K562 (cell line): ENCODE measurements at places on chromosomes 11 and 22.

DNA sequence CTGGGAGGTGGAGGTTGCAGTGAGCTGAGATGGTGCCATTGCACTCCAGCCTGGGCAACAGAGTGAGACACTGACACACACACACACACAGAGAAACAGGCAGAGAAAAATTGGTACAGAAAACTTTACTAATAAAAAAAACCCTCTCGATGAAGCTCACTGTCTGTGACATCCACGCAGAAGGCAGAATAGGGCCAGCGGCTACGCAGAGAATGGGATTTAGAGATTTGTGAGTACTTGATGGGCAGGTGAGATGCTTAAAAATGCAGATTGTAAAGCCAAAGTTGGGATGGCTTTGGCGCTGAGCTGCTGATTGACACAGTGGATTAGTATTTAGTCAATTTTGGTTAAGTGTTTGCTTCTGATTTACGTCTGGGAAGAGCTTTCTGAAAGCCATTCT is 561.1 kb downstream of the TBC1D22A start:
- DNase-seq, result no peak

- DNase-seq, result no peak
Observed at GRCh38 chr22:22341736-22342135, 97.2 kb downstream of the VPREB1 start.

DNA sequence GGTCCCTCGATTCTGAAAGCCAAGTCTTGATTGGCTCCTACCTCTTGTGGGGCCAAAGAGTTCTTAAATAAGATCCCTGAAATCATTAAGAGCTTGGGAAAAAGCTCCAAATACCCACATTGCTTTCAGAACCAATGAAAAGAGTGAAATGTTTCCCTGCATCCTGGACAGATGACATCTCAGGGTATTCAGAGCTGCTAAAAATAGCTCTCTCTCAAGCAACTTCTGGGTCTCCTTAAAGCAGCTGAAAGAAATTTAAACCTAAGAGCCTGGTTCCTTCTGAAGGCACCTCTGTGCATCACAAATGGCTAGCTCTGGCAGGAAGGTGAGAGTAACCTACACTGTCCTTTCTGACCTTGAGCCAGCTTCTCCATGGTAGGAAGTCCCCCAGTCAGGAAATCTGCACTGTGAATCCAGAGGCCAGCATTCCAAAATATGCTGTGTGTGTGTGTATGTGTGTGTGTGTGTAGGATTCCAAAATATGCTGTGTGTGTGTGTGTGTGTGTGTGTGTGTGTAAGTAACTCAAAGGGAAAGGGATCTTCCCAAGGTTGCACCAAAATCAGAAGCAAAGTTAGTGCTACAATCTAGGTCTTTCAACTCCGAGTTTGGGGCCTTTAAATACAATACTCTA is 50.1 kb downstream of the RELT start:
- DNase-seq, result no peak

DNA sequence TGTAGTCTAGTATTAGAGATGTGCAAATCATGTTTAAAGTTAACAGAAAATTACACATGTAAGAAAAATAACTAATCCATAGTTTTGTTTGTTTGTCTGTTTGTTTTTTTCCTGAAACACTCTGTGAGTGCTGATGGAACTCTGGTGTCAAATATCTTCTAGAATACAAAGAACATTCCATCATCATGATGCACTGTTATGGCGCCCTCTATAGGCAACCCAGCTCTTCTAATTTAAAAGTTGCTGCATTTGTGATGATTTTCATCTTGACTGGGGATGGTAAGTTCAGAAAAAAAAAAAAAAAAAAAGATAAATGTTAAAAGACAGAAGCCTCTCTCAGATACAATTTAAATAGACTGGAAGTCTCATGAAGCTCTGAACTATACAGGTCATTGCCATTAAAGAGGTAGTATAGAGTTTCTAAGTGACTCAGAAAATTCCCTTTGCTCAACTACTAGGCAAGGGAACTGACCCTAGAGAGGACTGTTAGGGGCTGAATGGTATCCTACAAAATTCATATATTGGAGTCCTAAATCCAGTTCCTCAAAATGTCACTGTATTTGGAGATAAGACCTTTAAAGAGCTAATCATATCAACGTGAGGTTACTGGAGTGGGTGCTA is 597.2 kb upstream of the ANO3 start:
- DNase-seq, result no peak

GRCh38 chr22:25900880-25901279 is 158.9 kb downstream of the MYO18B start:
- DNase-seq, result peak; percentile 23

- peak; percentile 68 for DNase-seq
Observed at GRCh38 chr11:65112546-65113360, 1.1 kb downstream of the TM7SF2 start.

DNA sequence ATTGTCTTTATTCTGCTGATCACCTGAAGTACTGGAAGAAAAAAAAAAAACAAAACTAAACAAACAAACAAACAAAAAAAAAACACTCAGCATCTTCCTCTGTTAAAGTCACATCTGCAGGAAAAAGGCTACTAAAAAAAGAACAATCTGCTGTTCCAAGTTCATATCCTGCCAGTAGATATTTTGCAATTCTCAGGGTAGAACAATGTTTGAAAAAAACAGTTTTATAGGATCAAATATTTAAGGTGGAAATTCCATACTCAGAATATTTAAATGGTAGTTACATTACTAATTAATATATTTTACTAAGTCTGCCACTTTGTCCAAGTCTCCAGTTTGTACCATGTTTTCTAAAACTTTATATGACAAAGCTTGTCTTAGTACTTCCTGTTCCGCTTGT is 175.2 kb downstream of the SBF2 start:
- DNase-seq, result no peak

DNA sequence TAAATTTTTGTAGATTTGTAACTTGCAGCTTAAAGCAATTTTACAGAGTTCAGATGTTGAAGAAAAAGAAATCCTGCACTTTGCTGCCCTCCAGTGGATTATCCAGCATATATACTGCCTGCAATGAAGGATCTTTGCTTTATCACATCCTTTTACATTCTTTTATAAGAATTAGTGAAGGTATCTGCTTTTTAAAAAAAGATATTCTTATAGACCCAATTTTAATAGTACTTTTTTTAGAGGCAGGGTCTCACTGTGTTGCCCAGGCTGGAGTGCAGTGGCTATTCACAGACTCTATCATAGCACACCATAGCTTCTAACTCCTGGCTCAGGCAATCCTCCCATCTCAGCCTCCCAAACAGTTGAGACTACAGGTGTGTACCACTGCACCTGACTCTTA is 60.7 kb downstream of the TTC17 start:
- peak; percentile 53 for DNase-seq

DNA sequence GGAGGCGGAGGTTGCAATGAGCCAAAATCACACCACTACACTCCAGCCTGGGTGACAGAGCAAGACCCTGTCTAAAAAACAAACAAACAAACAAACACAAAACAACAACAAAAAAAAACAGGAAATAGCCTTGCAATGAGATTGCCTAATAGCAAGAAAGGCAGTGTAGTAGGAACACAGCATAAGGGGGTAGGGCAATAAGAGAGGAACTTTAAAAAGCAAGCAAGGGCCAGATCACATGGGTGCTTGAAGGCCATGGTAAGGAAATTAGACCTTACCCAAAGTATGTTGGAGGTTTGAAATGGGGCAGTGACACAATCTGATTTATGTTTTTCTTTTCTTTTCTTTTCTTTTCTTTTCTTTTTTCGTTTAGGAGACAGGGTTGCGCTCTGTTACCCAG is 34.7 kb upstream of the NRIP3 start:
- DNase-seq, result no peak

DNA sequence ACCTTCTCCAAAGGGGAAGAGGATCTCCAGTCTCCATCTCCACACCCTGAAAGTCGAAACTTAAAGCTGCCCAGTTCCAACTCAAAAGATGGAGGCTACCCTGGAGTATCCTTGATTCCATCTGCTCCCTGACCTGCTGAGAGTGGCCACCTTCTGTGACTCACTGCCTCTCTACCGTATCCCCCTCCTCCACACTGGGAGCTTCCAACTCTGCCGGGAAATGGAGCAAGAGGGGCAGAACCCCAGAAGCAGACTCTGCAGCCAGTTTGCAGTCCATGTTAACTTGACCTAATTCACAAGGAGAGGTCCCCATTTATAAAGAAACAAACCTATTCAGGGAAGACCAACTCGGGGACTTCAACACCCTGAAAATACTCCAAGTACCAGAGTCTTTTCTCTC is 22.0 kb upstream of the IRAG1 start:
- DNase-seq, result no peak

GRCh38 chr11:34819740-34820482 is 96.3 kb downstream of the APIP start:
- DNase-seq, result no peak

GRCh38 chr11:127524618-127525017 is 524.0 kb upstream of the KIRREL3 start:
- no peak for DNase-seq

- peak; percentile 60 for DNase-seq
Observed at GRCh38 chr11:94325681-94326080, 21.3 kb downstream of the IZUMO1R start.

GRCh38 chr11:69145050-69145380 is 10.7 kb upstream of the SMIM38 start:
- no peak for DNase-seq

GRCh38 chr11:78230161-78230877 is 41.6 kb downstream of the USP35 start:
- DNase-seq, result peak; percentile 35

- peak; percentile 59 for DNase-seq
Observed at GRCh38 chr22:23205339-23206049, 25.2 kb downstream of the BCR start.

- no peak for DNase-seq
Observed at GRCh38 chr11:123525511-123525918, 95.4 kb downstream of the GRAMD1B start.

DNA sequence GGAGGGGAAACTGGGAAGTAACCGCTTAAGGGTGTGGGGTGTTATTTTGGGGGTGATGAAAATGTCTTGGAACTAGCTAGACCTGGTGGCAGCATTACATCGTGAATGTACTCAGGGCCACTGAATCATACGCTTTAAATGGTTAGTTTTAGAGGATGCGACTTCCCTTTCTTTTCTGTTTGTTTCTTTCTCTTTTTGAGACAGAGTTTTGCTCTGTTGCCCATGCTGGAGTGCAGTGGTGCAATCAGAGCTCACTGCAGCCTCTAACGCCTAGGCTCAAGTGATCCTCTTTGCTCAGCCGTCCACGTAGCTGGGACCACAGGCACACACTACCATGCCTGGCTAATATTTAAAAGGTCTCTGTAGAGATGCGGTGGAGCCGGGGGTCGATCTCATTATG is 5.6 kb upstream of the MIAT start:
- DNase-seq, result no peak

DNA sequence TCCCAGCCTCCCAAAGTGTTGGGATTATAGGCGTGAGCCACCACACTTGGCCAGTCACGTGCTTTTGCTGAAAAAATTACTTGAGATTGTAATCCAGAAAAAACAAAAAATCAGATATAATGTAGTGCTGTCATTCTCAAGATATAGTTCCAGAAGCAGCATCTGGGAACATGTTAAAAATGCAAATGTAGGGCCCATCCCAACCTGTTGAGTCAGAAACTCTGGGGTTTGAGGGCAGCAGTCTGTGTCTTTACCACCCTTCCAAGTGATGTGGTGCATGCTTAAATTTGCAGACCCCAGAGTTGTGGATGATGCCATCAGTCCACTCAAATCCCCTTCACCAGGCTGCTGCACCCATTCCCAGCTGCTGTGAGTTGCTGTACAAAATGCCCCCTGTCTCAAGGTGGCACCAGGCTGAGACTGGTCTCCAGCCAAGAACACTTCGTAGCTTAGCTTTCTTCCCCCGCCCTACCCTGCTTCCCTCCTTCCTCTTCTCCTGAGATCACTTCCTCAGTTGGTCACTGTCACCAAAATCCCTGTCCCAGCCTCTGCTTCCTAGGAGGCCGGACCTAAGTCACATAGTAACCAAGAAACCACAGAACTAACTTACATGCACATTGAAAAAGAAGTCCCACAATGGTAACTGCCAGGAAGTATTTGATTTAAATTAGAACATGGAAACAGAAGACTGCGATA is 18.2 kb upstream of the ARRB1 start:
- no peak for DNase-seq

- DNase-seq, result peak; percentile 60
Observed at GRCh38 chr11:19951558-19952115, 208.6 kb downstream of the DBX1 start.

GRCh38 chr22:40345815-40346184 is 500 bp upstream of the ADSL start:
- DNase-seq, result peak; percentile 44

DNA sequence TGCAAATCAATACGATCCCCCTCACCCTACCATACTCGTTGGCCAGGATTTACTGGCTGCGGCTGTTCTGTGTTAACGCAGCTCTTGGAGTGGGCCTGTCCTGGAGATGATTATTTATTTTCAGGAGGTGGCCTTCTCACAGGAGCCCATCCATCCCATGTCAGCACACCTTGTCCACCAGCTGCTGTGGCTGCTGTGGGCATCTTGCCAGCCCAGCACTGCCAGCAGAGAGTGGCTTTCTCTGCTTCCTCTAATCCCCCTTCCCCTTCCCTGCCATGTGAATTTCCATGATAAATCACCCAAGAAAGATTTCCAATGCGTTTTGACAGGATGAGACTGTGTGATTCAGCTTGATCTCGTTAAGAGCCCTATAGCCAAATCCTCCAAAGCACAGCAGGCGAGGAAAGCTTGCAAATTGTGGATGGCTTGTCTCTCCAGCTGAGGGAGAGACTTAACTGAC is 309.1 kb upstream of the C11orf87 start:
- DNase-seq, result no peak

DNA sequence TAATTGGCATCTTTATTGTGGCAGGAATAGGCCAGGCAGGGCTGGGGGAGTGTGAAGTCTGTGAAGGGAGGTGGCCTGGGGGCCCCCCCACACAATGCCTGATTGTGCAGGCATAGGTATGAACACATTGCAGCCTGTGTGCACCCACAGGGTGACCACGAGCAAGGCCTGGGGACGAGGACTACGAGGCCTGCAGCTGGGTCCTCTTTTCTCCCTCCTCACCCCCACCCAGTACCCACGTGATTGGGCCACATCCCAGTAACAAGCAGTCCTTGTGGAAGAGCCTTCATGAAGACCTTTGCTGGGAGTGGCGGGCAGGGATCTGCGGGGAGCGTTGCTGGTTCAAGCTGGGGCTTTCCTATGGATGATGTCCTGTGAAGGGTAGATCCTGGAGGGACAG is 29.3 kb downstream of the ZBTB16 start:
- DNase-seq, result no peak

DNA sequence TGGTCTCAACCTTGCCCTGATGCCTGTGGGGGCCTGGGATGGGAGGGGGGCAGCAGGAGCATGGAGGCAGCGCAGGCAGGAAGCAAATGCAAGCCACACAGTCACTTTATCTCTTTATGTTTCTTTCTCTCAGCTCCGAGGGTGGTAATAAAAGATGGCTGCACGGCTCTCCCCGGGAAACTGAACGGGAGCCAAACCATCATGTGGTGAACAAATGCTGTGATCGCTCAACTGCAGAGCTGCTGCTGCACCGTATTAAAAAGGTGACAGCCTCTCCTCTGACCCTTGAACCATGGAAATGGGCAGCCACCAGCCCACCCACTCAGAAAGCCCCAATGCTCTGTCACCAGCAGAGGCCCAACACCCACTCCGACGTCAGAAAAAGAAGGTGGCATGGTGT is 110.0 kb downstream of the TIMP3 start:
- DNase-seq, result no peak

- no peak for DNase-seq
Observed at GRCh38 chr11:113481672-113482071, 6.5 kb upstream of the DRD2 start.
